ENCODE measurements at places on chromosomes 2 and 18. TPM values are rescaled to one million over a fixed set of nuclear protein-coding genes. Genes with fewer than 3 reads are reported as not detected.
A peak's percentile ranks its signal among the peaks of the same experiment; 100 is the strongest.

GRCh38 chr2:128551435-128551834 lies 232.8 kb upstream of the HS6ST1 start:
- no peak for DNase-seq

The CD8A gene
- 1.5 TPM for total RNA-seq

The LIMS4 gene
- 2.8 TPM for total RNA-seq

DNA sequence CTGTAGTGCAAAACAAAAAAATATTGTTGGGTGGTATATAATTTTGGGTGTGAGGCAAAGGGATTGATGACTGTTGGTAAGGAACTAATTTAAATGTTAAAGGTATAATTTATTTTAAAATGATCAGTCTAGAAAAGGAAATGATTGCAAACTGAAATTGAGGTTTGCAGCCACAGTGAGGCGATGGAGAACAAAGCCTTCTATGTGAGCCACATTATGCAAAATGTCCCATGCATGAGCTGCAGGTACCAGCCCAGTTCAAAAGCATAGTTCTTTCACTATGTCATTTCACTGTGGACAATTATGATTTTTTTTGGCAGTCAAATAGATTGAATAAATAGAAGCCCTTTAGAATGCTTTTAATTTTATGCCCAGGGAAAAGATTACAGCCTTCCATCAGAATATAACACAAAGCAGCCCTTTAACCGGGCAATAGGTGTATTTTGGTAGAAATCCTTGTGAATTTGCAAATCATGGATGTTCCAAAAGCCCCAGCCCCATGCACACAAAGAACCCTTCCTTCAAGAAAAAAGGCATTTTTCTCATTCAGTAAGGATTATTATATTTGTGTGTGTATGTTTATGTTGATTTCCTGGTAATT lies 1.7 kb downstream of the MAP2 start:
- DNase-seq, result no peak

The C2orf78 gene
- not detected for total RNA-seq

- peak; percentile 43 for DNase-seq
Observed at GRCh38 chr2:241900251-241901017, 30.9 kb downstream of the RTP5 start.

The MBD2 gene
- total RNA-seq, result 46.3 TPM

GRCh38 chr18:45416168-45416567 lies 199.1 kb upstream of the SLC14A2 start:
- no peak for DNase-seq

DNA sequence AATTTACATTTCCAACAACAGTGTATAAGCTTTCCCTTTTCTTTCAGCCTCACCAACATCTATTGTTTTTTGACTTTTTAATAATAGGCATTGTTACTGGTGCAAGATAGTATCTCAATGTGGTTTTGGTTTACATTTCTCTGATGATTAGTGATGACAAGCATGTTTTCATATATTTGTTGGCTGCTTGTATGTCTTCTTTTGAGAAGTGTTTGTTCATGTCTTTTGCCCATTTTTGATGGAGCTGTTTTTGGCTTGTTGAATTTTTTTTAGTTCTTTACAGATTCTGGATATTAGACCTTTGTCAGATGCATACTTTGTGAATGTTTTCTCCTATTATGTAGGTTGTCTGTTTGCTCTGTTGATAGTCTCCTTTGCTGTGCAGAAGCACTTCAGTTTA lies 32.1 kb downstream of the PROKR1 start:
- DNase-seq, result no peak

GRCh38 chr2:128380061-128380889 lies 61.6 kb upstream of the HS6ST1 start:
- no peak for DNase-seq

DNA sequence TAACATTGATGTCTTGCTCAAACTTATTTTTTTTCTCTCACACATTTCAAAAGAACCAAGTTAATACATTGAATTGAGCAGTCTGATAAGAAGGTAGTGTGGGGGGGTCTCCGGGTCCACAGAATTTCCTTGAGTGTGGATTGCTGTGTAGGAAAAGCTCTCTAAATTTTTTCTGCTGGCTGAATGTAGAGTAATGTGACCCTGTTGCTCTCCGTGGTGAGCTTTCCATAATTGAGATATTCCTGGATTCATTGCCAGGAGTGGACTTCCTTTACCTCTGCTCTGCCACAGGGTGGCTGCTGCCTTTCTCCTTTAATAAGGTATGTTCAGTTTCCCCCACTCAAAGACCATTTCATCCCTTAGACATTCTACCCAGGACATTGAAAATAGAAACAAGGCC lies 50.9 kb downstream of the PKP4 start:
- no peak for DNase-seq

- DNase-seq, result no peak
Observed at GRCh38 chr2:81078102-81078501, 773.5 kb upstream of the LRRTM1 start.

The BCL11A gene
- total RNA-seq, result 31.2 TPM

The PKDCC gene
- 77.1 TPM for total RNA-seq

DNA sequence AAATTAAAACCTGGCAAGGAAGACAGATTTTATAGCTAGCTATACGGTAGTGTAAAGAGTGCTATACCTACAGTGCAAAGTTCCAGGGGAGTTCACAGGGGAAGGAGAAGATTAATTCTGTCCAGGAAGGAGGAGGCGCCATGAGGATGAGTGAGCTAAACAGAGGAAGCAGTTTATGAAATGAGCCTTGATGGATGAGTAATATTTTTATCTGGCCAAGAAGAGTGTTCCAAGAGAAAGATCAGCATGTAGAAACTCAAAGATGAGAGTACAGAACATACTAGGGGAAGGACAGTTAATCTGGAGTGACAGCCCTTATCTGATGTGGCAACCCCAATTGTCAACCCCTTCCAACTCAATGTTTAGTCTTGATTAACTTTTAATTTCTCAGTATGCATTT lies 54.8 kb downstream of the CDH20 start:
- DNase-seq, result no peak

DNA sequence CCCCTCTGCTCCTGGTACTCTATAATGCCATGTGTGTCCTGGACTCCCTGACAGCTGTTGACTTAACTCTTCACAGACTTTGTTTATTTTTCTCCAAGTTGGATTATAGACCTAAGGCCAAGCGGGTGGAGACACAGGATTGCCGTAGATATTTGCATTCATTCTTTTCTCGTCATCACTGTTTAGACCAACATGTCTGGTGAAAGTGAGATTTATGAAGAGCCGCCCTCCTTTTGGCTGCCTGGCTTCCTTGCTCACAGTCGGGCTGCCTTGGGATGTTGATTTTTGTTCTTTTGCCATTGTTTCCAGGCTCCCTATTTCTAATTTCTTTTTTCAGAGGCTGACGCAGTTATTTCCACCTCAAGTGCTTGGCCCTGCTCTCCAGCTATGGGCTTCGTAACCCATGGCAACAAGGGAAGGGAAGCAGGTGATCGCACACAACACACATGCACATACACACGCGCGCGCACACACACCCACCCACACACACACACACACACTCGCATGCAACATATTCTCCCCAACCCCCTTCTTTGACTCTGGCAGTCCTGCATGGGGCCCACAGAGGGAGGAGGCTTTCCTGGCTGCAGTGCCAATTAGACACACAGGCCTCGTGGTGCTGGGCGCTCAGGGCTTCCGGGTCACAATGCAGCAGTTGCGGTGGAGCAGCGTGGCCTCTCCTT lies 296.5 kb downstream of the MTX2 start:
- DNase-seq, result no peak

The CCDC74B gene
- 0.64 TPM for total RNA-seq

Data from left ventricle myocardium superior (tissue), 1 donor.